ENCODE measurements at places on chromosomes 16 and 17. TPM values are rescaled to one million over a fixed set of nuclear protein-coding genes. Genes with fewer than 3 reads are reported as not detected.

DNA sequence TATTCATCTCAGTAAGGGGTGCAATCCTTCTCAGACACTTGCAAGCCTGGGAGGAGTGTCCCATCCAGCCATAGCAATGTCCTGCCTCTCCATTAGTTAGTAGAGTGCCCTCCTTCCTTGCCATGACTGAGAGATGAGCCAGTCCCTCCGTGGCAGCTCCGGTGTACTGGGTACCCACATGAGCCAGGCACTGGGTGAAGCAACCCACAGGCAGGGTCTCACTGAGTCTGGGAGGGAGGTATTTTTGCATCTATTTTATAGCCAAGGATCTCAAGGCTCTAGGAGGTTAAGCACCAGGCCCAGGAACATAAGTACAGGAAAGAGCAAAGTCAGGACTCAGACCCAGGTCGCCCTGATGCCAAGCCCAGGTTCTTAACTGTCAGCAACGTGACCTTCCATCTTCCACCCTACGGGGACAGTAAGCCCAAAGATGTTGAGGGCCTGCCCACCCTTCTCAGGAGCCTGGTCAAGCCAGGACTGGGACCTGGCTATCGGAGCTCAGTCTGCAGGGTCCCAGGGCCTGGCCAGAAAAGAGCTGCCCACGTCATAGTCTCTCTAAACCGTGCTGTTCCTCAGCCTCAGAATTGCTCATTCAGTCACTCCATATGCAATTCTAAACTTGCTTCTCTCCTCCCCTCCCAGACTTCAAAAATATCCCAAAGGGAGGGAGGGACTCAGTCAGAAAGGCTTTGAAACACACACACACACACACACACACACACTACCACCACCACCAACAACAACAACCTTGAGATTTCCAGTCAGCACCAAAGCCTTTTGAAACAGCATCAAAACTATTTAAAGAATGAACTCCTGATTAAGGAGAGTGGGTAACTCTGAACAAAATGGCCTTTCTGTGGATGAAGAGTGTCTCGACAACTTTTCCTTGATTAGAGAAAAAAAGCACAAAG, 16.6 kb downstream of the NOS2 start:
- H3K27ac ChIP-seq = peak overlapping the region; percentile 65
- no peak for DNase-seq
- no peak overlapping the region for H3K4me3 ChIP-seq
- no peaks in the 10 kb centered on the region for H3K27me3 ChIP-seq
- no peaks in the 10 kb centered on the region for H3K36me3 ChIP-seq

GRCh38 chr16:78866521-78866920, 734.0 kb downstream of the MAF start:
- H3K4me3 ChIP-seq = no peak overlapping the region
- no peaks in the 10 kb centered on the region for H3K4me1 ChIP-seq
- no peaks in the 10 kb centered on the region for H3K27me3 ChIP-seq

- peak; percentile 92 for DNase-seq
- no peaks in the 10 kb centered on the region for H3K36me3 ChIP-seq
- H3K4me3 ChIP-seq = peak overlapping the region; percentile 57
- no peaks in the 10 kb centered on the region for H3K27me3 ChIP-seq
Observed at GRCh38 chr17:20908313-20909267, 134.2 kb downstream of the USP22 start.

DNA sequence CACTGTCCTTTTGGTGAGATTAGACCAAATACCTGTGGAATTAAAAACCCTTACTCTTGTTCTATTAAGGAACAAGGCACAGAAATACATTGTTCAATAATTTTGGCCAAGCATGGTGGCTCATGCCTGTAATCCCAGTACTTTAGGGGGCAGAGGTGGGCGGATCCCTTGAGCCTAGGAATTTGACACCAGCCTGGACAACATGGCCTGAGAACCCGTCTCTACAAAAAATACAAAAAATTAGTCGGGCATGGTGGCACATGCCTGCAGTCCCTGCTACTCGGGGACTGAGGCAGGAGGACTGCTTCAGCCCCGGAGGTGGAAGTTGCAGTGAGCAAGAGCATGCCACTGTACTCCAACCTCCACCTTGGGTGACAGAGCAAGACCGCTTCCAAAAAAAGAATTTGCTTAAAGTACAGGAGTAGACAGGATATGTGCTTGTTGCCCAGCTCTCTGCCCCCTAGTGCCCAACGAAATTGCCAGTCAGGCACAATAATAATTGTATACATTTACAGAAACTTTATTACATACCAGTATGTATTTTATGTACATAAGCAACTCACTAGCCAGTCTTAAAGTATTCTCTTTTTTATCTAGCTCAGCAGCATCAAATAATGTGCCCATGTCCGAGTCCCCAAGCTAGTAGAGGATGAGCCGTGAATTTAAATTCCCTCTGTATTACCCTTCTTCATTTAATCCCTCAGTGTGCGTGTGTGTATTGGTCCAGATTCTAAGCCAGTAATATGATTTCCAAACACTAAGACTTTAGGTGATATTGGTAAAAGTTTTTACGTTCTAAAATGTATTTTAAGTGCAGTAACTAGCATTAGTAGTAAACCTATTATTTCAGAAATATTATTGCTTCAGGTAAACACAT, 1.4 kb downstream of the THUMPD1 start:
- peaks cover 37% of the 10 kb centered on the region for H3K36me3 ChIP-seq
- H3K4me1 ChIP-seq = peaks cover 22% of the 10 kb centered on the region
- H3K27me3 ChIP-seq = no peaks in the 10 kb centered on the region
- H3K4me3 ChIP-seq = peak overlapping the region; percentile 97
- peak overlapping the region; percentile 99 for H3K27ac ChIP-seq

DNA sequence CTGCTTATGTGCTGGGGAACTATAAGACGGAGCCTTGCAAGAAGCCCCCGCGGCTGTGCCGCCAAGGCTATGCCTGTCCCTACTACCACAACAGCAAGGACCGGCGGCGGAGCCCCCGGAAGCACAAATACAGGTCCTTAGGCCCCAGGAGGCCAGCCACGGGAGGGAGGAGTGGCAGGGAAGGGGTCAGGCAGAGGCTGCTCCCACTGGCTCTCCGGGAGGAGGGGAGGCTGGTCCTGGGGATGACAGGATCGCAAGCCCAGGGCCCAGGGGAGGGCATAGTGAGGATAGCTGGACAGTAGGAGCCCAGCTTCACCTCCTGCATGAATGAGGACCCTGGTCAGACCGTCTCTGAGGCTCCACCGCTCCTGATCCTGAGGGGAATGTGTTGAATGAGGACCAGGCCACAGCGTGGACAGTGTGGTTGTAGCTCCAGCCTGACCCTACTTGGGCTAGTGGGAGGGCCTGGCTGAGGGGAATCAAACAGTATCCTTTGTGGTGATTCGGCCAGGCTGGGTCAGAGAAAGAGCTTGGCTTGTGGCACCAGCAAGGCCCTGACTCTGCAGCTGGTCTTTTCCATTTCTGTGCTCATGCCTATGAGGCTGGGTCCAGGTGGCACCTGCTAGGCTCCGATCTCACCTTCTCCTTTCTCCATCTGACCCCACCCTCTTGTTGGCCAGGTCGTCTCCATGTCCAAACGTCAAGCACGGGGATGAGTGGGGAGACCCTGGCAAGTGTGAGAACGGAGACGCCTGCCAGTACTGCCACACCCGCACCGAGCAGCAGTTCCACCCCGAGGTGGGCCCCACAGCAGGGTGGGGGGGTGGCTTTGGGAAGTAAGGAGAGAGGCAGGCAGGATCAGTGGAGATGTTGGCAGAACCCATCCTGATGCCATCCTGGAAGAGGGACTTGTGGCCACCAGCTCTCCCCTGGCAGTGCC, 28.7 kb downstream of the UNK start:
- DNase-seq = no peak
- no peak overlapping the region for H3K4me3 ChIP-seq
- no peak overlapping the region for H3K27ac ChIP-seq
- no peaks in the 10 kb centered on the region for H3K4me1 ChIP-seq

DNA sequence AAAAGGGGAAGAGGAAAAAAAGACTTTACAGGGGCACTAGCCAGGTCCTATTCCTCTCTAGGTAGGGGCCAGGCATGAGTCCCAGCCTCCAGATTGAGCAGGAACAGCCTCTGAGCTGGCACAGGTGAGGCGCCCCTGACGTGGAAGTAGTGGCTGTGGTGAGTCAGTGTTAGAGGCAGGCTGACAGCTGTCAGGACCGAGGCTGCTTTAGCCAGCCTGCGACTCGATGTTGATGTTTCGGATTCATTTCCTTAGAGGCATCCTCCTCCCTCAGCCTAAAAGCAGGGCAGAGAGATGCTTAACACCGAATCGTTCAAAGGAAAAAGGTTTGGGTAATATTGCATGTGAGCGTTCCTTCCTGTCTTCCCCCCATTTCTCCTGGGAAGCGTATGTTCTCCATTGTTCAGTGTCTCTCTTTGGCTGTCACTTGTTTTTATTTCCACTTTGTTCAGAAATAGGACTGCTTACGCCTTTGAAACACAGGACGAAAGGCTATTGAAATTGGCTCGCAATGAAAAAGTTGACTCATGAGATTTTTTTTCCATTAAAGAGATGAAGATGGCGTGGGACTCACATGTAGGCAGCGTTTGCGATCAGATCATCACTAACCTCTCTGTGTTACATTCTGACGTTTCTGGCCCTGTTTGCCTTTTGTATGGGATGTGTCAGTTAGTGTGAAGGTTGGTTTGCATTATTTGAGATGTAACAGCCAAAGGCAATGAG, 1.3 kb downstream of the KIAA0513 start:
- no peaks in the 10 kb centered on the region for H3K27me3 ChIP-seq
- peak overlapping the region; percentile 90 for H3K27ac ChIP-seq
- DNase-seq = no peak
- no peak overlapping the region for H3K4me3 ChIP-seq
- no peaks in the 10 kb centered on the region for H3K36me3 ChIP-seq
- H3K4me1 ChIP-seq = peaks cover 58% of the 10 kb centered on the region

DNA sequence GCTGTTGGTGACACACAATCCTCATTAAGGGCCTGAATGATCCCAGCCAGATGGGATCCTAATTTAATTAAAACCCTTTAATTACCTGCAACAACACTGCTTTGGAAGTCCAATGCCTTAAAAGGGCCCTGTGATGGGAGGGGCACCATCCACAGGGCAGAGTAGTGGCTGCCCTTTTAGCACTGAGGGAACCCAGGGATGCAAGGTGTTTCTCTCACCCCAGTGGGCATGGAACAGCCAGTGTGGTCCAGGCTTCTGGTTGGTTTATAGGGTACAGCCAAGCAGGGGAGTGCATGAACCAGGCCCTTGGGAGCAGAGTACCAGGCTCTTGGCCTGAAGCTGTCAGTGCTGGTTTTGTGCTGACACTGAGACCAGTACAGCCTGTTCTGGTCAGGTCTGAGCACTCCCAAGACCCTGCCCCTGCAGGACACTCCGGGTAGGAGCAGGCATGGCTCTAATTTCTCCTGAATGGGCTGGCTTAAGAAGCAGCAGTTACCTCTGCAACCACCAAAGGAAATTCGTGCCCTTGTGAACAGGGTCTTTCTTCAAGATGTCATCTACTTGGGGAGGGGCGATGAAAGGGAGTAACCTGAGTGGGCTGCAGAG, 9.9 kb downstream of the NXPH3 start:
- H3K4me3 ChIP-seq = no peak overlapping the region
- H3K4me1 ChIP-seq = no peaks in the 10 kb centered on the region
- DNase-seq = no peak
- H3K36me3 ChIP-seq = no peaks in the 10 kb centered on the region
- no peak overlapping the region for H3K27ac ChIP-seq

DNA sequence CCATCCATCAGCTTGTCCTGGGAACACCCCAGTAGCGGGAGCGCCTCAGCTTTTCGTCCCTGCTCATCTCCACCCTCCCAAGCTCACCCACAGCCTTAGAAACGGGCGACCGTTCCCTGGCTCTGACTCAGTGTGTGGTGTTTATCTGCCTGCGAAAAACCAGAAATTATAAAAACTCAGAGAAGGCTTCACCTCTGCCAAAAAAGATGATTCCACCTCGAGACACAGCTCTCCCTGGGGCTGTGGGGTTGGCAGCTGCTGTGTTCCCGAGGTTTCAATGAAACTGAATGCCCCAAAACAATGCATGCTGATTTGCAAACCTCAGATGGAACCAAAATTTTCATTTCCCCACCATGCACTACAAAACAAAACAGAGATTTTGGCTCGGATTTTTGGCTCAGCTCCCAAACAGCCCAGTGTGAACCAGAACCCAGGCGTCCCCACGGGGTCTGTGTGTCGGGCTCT, 62.4 kb upstream of the MED9 start:
- no peaks in the 10 kb centered on the region for H3K27me3 ChIP-seq
- H3K4me3 ChIP-seq = no peak overlapping the region
- no peak for DNase-seq
- no peak overlapping the region for H3K27ac ChIP-seq
- H3K4me1 ChIP-seq = peaks cover 23% of the 10 kb centered on the region

GRCh38 chr17:9959377-9959981, 54.4 kb upstream of the RCVRN start:
- no peaks in the 10 kb centered on the region for H3K4me1 ChIP-seq
- peaks cover 3% of the 10 kb centered on the region for H3K36me3 ChIP-seq
- H3K27me3 ChIP-seq = no peaks in the 10 kb centered on the region

DNA sequence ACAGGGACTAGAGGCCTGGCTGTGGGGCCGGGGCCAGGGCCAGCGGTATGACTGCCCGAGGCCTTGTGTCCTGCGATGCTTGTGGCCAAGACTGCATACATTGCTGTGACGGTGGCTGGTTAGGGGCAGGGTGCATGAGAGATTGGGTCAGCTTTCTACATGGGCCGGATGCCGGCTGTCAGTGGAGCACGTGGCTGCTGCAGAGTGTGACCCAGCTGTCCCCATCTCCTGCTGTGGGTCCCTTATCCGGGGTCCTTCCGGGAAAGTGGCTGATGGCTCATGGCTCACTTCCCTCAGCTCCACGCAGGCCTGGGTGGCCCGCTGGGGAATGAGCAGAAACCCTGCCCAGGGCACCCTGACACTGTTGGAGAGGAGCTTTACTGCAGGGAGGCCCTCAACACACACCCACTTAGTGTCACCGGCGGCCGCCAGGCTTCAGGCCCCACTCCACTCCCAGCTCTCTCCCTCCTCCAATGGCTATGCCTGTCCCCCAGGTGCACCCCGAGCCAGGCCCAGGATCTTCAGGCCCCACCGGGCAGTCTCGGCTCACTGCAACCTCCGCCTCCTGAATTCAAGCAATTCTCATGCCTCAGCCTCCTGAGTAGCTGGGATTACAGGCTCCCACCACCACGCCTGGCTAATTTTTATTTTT, 808 bp upstream of the RGS11 start:
- H3K4me3 ChIP-seq = no peak overlapping the region
- peaks cover 10% of the 10 kb centered on the region for H3K27me3 ChIP-seq
- DNase-seq = no peak
- H3K27ac ChIP-seq = no peak overlapping the region

TMEM235 gene
- total RNA-seq = not detected

CLEC18A gene
- total RNA-seq = 3.0 TPM

TEX19 gene
- total RNA-seq = not detected

MYH10 gene
- total RNA-seq = 73.3 TPM

Data from upper lobe of left lung (tissue), 6 donors.